NCI-H187 (cell line): ENCODE measurements at places on chromosomes 1 and 21.

- no peak for DNase-seq
Measured at GRCh38 chr1:202810193-202810614, 550 bp upstream of the PCAT6 start.

DNA sequence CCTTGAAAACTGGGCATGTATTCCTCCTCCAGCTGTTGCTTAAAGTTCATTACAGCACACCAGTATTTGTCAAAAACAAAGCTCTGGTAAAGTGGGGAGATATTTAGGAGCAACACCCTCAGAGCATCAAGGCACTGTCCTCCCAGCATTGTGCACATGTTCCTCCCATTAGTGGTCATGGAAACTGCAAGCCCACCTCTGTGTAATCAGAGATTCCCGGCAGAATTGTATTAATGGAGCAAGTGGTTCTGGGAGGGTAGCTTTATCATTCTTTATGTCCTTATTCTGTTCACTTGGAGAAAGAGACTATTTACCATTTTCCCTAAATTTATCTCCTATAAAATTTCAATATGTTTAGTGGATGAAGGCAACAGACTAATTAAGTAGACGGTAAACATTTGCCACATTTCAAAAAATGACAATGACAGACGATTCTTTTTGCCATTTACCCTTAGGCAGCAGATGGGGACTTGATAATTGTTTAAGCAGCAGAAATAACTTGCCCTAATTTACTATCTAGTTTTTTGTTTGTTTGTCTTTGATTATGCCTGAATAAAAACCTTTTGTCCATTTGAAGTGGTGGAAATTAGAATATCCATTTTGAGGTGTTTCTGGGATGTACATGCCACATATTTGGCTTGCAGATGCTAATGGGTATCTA, 289.6 kb upstream of the ST6GALNAC5 start:
- no peak for DNase-seq

DNA sequence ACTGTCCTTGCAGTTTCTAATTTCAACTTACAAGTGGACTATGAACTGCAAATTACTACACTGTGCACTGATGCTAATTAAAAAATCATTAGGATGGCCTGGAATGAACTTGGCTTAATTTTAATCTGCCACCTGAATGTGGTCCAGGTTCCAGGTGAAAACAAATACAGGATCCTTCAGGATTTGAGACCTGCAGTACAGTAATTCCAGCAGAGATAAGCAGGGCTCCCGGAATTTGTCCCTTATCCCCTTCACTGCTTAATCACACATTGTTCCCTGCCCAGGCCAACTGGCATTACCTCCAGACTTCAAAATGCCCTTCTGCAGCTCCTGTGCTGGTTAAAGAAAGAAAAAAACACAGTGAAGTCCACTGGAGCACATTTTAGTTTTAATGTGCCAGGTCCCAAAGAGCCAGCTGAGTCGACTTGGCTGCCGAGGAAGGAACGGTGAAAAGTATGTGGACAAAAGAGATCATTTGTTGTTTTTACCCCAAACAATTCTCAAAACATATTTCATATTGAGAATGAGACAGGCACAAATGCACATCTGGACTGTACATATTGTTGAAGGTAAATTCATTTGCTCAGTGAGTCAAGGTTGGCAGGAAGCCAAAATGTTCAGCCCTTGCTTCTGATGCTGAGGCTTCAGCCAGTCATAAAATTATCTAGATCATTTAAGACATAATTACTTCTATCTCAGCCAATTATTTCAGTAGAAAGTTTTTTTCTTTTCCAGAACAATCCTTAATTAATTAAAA, 28.3 kb downstream of the DEGS1 start:
- peak; percentile 16 for DNase-seq

GRCh38 chr1:243396876-243397275, 141.0 kb downstream of the SDCCAG8 start:
- DNase-seq = no peak
